NCI-H82 (cell line): ENCODE measurements at places on chromosomes 4 and X.

DNA sequence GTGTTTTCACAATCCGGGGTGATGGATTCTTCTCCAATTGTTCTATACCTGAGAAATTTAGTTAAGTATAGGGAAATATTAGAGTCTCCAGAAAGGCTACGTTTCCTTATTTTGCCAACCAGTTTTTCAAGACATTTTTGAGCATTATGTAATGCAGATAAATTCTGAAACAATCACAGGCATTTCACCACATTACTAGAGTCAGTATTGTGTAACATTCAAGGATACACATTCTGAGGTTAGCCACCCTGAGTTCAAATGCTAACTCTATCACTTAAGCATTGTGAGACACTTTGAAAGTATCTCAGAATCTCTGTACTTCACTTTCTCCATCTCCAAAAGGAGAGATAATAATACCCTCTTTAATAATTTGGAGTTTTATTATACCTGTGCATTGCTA lies 10.6 kb downstream of the SULT1B1 start:
- no peak for DNase-seq

DNA sequence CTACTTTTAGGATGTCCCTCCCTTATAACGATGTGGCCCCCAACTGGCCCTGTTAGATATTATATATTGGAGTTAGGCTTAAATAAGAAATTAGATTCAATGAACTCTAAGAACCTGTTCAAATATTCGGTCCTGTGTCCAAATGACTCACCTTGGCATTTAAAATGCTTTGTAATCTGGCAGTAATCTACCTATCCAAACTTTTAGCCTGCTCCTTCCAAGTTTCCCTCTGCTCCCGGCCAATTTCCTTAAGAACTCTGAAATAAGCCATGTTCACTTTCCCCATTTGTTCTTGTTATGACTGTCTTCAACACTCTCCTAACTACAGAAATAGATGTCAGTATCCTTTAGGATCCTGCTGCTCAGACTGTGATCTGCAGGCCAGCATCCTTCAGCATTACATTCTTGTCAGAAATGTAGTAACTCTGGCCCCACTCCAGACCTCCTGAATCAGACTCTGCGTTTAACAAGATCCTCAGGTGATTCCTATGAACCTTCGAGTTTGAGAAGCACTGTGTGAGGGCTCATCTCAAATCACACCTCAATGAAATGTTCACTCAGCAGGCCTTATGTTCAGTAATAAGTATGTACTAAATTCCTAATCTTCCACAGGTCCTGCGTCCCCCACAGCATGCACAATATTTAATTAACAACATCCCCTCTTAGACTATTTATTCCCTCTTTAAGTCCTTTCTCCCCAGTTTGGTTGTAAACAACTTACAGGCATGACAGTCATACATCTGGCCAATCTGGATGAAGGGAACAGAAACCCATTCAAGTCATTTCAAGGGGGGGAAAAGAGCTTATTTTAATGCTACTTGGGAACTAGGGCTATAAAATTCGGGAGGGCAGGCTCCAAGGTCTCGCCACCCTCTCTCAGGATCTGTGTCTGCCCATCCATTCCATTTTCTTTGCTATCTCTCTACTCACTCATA lies 3.0 kb downstream of the ATP8A1 start:
- DNase-seq: peak; percentile 31

- DNase-seq: no peak
These were observed 153.5 kb downstream of the HHIP start for GRCh38 chr4:144799486-144799885.

GRCh38 chrX:49147282-49147681 lies 15.3 kb upstream of the MAGIX start:
- no peak for DNase-seq

- DNase-seq: peak; percentile 17
These were observed 61.0 kb downstream of the STX18 start for GRCh38 chr4:4480685-4481398.

- DNase-seq: no peak
These were observed 54.0 kb downstream of the METTL14 start for GRCh38 chr4:118739022-118739713.

GRCh38 chrX:107850422-107850765 lies 24.7 kb downstream of the MID2 start:
- DNase-seq: no peak

- no peak for DNase-seq
These were observed 603 bp downstream of the MAD2L1 start for GRCh38 chr4:120065974-120066516.

- DNase-seq: no peak
These were observed 26.2 kb downstream of the ZNF827 start for GRCh38 chr4:145912376-145912775.

GRCh38 chrX:67587946-67588624 lies 44.3 kb downstream of the AR start:
- DNase-seq: no peak

DNA sequence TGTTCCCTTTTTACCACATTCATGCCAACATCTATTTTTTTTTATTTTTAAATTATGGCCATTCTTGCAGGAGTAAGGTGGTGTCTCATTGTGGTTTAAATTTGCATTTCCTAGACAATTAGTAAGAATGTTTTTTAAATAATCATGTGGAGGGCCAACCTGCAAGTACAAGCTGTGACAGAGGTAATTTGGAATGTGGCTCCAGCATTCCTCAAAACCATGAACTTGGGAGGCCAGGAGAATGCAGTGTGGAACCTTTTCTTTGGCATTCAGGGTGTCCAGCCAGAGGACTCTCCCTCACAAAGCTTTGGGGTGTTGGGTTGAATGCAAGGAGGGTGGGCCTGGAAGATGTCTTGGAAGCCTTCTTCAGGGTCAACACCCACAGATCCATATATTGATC lies 7.3 kb upstream of the TMEM185A start:
- DNase-seq: no peak

GRCh38 chr4:38024206-38024509 lies 64.0 kb downstream of the PTTG2 start:
- DNase-seq: no peak

- no peak for DNase-seq
These were observed 780 bp upstream of the NKRF start for GRCh38 chrX:119607018-119607389.

DNA sequence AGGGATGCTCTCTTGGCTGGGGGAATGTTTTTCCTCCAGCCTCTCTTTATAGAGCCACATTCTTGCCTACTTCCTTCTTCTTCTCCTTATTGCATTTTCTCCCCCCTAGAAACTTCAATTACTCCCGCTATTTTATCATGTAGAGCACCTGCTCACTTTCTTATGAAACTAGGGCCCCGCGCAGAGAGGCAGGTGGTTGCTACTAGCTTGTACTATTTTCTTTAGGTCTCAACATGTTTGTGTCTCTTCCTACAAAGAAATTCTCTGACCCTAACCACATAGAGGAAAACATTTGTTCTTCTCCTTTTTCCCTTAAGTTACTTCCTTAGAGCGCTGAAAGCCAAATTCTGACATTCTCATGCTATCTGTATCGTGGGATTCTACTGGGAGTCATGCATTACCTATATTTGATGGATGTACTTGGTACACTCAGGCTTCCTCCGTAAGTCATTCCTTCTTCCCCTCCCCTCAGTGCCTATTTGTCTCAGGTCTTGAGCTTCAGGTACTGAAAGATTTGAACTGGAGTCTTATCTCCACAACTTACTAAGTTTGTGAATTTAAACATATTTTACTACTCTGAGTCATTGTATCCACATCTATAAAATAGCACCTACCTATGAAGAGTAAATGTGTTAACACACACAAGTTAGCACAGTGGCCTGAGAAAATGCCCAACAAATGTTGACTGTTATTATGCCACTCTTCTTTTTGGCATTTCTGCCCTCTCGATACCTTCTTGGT lies 159.1 kb upstream of the LEF1 start:
- no peak for DNase-seq

DNA sequence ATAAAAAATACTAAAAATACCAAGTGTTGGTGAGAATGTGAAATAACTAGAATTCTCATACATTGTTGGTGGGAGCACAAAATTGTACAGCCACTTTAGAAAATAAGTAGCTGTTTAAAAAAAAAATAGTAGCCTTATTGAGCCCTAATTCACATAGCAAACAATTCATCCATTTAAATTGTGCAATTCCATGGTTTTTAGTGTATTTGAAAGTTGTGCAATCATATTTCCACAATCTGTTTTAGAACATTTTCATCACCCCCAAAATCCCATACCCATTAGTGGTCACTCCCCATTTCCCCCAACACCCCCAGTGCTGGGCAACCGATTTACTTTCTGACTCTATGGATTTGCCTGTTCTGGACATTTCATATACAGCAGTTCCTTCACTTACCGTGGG lies 37.1 kb downstream of the STX18 start:
- DNase-seq: no peak

- DNase-seq: peak; percentile 97
These were observed at the start of gene EOLA1 for GRCh38 chrX:149540621-149541520. Gene EOLA1, plus strand, starts transcription at chrX:149541012. Its CDS starts 4,619 bp downstream, at chrX:149545631.
